ENCODE measurements at places on chromosomes 3 and 15. TPM values are rescaled to one million over a fixed set of nuclear protein-coding genes. Genes with fewer than 3 reads are reported as not detected.

GRCh38 chr3:38782148-38782547 lies 33.9 kb downstream of the SCN10A start:
- no peak overlapping the region for H3K27ac ChIP-seq
- no peak overlapping the region for H3K4me3 ChIP-seq
- H3K4me1 ChIP-seq: no peaks in the 10 kb centered on the region

GRCh38 chr3:37053337-37053736 lies 60.0 kb downstream of the MLH1 start:
- no peak for DNase-seq
- H3K4me1 ChIP-seq: no peaks in the 10 kb centered on the region
- H3K27ac ChIP-seq: no peak overlapping the region
- H3K4me3 ChIP-seq: no peak overlapping the region
- no peaks in the 10 kb centered on the region for H3K27me3 ChIP-seq
- peaks cover 7% of the 10 kb centered on the region for H3K36me3 ChIP-seq

- no peaks in the 10 kb centered on the region for H3K27me3 ChIP-seq
- DNase-seq: no peak
- H3K27ac ChIP-seq: no peak overlapping the region
- no peaks in the 10 kb centered on the region for H3K4me1 ChIP-seq
Measured at GRCh38 chr3:81463781-81464180, 297.7 kb downstream of the GBE1 start.

POTEB2 gene
- total RNA-seq: not detected

GRCh38 chr3:143865302-143865701 lies 17.0 kb upstream of the SLC9A9 start:
- no peaks in the 10 kb centered on the region for H3K36me3 ChIP-seq
- H3K4me3 ChIP-seq: no peak overlapping the region
- no peaks in the 10 kb centered on the region for H3K27me3 ChIP-seq
- H3K27ac ChIP-seq: no peak overlapping the region
- no peak for DNase-seq
- H3K4me1 ChIP-seq: peaks cover 9% of the 10 kb centered on the region

GUCA1C gene
- not detected for total RNA-seq

DNA sequence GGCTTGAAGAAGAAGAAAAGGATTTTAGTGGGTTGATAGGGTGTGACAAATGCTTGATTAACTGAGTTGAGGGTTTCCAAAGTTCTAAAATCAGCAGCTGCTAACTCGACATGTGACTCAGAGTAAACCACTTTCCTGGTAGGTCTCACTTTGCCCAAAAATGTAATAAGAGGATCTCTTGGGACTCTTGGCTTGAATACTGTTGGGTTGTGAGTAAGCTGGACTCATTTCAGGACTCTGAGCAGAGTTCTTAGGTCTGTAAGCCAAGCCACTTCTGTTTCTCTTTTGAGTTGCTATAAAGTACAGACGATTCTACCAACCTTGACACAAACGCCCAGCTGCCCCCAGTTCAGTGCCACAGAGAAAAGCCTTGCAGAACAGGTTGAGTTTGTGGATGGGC lies 241.1 kb downstream of the ZNF621 start:
- no peaks in the 10 kb centered on the region for H3K36me3 ChIP-seq
- no peak overlapping the region for H3K27ac ChIP-seq

All from Calu3 (cell line).